Effector memory CD4-positive, alpha-beta T cell (primary cell): ENCODE measurements at places on chromosomes 4 and X.

DNA sequence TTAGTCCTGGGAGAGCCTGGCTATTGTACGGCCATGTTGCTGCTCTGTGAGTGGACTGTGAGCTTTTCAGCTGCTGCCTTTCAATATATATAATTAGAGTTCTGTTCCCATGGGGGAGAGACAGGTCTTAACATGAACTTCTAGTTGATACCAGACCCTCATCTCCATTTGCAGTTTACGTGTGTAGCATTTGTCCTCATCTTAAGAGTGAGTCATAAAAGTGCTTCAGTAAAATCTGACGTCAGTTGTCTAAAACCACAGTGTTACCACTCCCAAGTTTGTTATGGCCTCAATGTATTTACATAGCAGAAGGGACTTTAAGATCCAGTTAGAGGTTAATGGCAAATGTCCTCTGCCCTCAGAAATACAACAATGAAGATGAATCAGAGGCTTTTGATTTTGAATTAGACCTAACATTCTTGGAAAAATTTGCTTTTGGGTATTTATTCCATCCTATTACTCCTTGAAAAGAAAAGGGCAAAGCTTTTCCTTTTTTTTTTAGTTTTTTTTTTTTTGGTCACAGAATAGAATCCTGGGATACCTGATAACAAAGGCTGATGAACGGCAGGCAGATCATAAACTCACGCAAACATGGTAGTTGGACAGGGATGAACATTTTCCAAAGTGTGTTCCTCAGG lies 38.6 kb downstream of the PHOX2B start:
- DNase-seq = no peak

GRCh38 chr4:165502916-165503907 lies 124.4 kb downstream of the CPE start:
- DNase-seq = no peak

- no peak for DNase-seq
These were observed 669.2 kb upstream of the AADAT start for GRCh38 chr4:170758988-170759387.

DNA sequence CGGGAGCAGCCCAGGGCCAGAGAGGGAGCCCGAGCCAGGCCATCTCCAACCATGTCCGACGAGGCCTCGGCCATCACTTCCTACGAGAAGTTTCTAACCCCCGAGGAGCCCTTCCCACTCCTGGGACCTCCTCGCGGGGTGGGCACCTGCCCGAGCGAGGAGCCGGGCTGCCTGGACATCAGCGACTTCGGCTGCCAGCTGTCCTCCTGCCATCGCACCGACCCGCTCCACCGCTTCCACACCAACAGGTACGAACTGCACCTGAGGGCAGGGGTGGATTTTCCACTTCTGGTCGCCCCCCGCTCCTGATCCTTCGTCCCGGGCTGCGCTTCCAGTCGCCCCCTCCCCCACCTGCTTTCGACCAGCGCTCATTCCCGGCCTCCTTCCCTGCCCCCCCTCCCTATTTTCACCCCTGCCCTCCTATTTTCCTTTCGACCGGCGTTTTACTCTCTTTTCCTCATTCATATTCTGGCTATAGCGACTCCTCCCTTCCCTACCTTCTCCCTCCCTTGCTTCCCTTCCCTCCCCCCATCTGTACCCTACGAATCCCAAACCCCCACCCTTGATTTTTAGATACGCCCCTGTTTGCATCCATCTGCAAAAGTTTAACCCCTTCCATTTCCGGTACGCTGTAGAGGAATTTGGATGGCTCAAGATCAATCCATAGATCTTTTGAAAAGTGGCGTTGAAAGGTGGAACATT lies 633 bp downstream of the FAM199X start:
- no peak for DNase-seq

DNA sequence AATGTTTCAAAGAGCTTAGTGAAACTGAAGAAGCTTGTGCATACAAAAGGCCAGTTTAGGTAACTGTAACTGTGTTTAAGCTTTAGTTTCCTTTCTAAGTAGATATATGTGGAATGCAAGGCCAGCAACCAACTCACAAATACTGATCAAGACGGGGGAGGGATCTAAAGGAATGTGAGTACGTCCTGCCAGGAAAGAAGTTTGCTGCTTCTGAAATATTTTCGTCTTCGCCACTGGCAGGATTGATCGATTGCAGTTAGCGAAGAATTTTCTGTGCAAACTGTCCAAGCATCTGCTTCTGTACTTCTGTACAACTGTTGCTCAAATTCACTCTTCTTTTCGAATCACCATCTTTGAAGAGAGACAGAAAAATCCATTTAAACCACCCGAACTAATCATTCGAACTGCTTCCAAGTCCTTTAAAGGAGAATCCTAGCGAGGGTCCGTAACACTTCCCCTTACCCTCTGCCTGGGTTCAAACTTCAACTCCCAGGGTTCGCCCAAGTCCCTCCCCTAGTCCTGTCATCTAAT lies 373 bp upstream of the INTS6L start:
- DNase-seq = no peak

GRCh38 chr4:155546451-155546850 lies 120.2 kb upstream of the GUCY1A1 start:
- DNase-seq = no peak

DNA sequence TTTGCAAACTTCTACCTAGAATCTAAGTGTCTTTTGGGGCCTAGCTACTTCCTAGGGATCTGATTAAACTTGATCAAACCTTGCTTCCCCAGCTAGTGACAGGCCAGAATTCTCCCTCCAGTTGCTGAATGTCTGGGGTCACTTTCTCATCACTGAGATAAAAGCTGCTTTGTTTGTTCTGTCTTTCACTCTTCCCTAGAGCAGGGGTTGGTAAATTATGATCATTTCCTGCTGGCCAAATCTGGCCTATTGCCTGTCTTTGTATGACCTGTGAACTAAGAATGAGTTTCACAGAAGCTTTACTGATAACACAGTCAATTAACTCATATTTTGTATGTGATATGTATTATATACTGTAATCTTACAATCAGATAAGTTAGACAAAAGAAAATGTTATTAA lies 157.8 kb upstream of the AADAT start:
- DNase-seq = no peak

DNA sequence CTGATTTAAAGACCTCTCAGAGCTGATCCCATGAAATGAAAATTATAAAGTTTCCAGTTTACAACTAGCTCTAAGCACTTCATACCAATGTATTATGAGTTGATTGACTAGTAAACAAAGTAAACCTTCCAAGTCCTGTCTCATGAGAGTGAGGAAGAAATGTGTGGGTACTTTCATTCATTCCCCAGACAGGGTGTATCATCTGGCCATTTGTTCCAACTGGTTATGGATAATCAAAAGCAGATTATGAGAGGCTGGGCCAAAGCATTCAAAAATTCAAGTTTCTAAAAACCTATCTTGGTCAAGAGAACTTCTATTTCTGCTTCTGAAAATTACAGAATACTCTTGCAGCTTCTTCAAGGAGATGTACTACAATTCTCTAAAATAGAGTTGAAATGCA lies 193.3 kb upstream of the RASGEF1B start:
- no peak for DNase-seq

GRCh38 chr4:80407246-80407645 lies 71.7 kb downstream of the CFAP299 start:
- DNase-seq = no peak

DNA sequence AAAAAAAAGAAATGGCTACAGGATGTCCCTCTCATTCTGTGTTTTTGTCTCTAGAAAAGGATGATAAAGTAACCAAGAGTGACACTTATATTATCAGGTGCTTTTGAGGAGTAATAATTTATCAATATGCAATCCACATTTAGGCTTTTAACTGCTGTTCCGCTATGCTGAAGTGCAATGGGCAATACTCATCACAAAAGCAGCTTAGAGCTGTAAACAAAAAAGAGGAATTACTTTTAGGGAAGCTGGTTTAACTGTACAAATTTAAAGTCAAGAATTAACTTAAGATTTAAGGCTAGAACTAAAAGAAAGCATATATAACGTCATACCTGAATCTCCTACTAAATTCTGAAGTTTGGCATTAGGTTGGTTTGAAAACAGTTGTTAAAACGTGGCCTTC lies 93.5 kb upstream of the DDX3X start:
- DNase-seq = no peak

DNA sequence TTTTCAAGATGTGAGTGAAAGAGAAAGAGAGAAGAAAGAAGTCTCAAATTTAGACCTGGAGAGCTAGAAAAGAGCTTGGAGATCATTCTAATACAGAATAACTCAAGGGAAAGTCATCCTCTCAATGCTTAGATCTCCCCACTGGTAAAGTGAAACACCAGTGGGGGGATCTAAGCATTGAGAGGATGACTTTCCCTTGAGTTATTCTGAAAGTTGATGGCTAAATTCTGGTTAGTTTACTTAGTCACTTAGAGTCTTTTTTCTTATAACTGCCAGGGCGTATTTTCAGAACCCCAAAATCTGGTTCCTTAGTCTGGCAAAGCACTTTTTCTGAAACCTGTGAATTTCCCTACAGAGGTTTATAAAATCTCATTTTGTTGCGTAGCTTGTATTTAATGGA lies 198.6 kb downstream of the ARHGAP24 start:
- no peak for DNase-seq

DNA sequence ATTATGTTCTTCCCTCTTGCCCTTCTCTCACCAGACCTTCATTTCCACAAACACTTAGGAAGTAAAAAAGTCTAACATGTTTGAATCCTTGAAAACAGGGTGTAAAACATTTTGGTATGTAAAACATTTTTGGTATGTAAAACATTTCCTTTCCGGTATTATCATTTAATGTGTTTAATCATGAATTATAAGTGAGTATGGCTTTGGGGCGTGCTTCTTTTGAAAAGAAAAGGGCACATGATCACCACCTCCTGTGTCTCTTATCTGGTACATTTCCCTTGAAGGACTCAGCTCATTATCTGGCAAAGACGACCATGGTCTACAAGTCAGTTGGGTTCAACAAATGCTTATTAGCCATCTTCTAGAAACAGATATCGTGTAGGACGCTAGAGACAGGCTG lies 283.6 kb downstream of the FRMPD4 start:
- DNase-seq = no peak

GRCh38 chr4:40040908-40041307 lies 15.7 kb upstream of the N4BP2 start:
- no peak for DNase-seq

DNA sequence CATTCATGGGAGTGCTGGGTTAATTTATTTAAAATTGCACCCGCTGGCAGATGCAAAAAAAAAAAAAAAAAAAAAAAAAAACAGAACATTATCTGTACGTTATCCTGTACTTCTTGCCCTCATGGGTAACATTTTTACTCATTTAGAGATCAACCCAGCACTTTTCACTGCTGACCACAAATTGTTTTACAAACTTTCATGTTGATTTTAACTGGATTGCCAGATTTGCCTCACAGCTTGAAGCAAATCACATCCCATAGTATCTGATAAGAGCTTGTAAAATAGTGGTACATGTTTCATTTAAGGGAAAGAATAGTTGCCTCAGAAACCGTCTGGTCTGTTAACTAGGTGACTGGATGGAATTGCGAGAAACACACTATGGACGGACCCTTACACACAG lies 640.8 kb downstream of the TRIML1 start:
- DNase-seq = no peak

DNA sequence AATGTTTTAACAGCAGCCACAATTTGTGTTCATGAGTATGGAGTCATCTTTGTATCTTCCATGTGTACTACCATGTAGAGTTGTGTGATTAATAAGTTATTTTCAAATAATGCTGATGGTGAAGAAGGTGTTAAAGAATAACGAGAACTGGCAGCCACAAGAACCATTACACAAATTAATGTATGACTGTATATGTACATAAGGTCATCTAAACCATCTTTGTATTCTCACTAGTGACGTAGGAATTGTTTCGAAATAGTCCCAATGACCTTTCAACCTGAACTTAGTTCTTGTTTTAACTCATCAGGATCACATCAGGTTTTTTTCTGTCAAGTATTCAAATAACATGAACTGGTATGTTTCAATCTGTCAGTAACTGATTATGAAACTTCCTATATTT lies 48.3 kb upstream of the NOCT start:
- DNase-seq = no peak

GRCh38 chr4:54843106-54843505 lies 185.3 kb downstream of the KIT start:
- no peak for DNase-seq

DNA sequence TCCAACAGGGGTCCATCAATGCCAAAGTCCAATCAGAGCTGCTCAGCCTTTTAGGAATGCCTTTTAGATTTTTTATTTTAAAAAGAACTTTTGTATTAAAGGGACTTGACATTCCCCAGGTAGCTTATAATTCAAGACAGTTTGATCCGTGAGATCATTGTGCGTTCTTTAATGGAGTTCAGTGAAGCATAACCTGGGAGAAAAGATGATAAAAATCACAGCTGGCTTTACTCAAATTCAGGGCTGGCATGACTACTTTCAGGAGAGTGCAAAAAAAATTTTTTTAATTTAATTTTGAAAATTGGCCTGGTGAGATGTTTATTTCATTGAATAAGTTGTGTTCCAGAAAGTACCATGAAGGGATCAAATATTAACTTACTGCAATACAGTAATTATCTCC lies 118.2 kb downstream of the VCX2 start:
- DNase-seq = no peak

- no peak for DNase-seq
These were observed 87.1 kb upstream of the PUDP start for GRCh38 chrX:7235071-7235470.

DNA sequence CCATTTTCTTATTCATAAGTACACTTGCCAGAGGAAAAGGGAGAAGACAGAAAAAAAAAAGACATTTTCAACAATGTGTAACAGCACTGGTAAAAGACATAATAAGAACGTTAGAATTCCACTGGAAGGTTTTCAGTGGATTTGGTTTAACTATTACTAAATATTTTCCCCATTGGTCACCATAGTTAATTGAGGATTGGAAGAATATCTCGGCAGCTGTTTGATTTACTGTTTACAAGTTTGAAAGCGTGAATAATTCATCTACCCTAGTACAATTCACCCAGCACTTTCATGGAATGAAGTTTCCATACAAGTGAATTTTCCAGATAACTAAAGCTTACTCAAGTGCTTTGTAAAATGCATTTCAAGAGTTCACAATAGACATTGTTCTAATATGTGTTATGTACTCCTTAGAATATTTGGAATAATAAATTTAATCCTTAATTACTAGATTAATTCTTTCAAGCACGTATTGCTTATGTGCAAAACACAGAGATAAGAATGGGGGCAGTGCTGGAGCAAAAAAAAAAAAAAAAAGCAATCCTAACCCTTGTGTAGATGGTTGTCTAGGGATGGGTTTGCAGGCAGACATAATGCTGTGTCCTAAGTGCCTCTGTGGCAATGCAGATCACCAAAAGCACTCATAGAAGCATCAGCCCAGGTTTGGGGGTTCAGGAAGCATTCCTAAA lies 57.1 kb downstream of the ENPEP start:
- DNase-seq = no peak

DNA sequence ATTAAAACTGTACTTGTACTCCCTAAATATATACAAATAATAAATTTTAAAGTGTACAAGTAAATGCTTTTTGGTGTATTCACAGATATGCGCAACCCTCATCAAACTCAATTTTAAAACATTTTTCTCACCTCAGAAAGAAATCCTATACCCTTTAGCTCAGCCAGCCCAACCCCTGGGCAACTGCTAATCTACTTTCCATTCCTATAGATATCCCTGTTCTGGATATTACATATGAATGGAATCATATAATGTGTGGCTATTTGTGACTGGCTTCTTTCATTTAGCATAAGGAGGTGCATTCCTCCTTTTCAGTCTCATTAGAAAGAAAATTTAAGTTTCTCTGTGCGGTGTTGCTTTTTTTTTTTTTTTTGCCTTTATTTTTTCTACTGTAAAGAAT lies 39.4 kb downstream of the INTU start:
- no peak for DNase-seq
